ENCODE measurements at places on chromosomes 3 and 15.

DNA sequence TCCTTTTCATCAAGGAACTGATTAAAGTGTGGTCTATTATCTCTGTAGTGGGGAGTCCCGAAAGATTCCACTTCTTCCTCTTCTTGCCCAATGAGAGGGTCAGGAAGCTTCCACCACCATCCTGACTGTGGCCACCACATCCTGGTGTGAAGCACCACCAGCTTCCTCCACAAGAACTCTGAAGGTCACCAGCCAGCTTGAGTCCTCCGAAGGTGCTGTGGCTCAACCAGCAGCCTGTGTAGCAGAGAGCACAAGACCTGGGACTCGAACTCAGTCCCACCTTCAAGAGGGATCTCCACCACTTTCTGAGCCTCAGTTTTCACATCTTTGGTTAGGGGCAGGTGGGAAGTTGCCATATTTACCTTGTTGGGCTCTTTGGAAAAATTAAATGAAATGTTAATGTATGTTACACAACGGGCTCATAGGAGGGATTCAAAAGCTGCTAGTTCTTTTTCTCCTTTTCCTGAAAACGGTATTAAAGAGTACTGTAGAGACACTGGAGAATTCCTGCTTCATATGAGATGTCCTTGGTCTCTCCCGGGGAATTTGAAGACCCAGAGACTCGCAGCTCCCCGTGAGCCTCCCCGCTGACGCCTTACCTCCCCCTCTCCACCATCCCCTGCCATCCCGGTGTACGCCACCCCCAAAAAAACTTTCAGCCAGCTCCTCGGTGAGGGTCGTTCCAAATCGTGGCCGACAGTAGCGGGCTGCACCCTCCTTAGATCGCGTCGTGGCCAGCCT is 816 bp upstream of the ACAN start:
- DNase-seq: no peak

- no peak for DNase-seq
These were observed 19.3 kb downstream of the CPOX start for GRCh38 chr3:98574132-98574531.

- DNase-seq: no peak
These were observed 347.9 kb upstream of the STAC start for GRCh38 chr3:36032180-36033047.

DNA sequence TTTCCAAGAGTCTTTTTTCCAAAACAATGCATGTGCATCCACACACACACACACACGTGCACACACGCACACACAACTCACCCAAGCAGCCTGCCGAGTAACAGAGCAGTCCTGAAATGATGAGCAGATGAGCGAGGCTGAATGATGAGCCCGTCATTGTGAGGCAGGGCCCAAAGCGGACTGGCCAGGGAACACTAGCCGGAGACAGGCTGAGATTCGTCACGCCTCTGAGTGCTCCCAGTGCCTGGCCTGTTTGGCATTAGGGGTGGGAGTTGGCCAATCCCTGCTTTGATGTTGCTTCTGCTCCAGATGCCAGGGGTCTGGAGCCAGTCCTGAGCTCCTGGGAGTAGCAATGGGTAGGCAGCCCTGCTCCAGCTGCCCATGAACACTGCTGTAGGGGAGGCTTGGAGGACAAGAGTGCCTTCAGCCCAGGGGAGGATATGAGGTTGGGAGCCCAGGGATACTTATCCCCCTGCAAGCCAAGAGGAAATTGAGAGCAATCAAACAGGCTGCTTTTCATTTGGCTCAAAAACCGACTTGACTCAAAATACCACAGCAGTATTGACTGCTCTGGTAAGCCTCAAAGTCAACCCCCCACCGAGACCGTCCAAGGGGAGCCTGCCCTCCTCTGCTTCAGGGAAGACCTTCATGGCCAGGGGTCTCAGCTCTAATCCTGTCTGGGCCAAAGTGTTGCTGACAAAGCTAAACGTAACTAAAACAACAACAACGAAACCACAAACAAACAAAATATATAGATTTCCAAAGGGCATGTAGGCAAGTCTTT is 22.9 kb downstream of the COLQ start:
- no peak for DNase-seq

- DNase-seq: no peak
These were observed 72.2 kb upstream of the EPHB3 start for GRCh38 chr3:184489268-184489841.

DNA sequence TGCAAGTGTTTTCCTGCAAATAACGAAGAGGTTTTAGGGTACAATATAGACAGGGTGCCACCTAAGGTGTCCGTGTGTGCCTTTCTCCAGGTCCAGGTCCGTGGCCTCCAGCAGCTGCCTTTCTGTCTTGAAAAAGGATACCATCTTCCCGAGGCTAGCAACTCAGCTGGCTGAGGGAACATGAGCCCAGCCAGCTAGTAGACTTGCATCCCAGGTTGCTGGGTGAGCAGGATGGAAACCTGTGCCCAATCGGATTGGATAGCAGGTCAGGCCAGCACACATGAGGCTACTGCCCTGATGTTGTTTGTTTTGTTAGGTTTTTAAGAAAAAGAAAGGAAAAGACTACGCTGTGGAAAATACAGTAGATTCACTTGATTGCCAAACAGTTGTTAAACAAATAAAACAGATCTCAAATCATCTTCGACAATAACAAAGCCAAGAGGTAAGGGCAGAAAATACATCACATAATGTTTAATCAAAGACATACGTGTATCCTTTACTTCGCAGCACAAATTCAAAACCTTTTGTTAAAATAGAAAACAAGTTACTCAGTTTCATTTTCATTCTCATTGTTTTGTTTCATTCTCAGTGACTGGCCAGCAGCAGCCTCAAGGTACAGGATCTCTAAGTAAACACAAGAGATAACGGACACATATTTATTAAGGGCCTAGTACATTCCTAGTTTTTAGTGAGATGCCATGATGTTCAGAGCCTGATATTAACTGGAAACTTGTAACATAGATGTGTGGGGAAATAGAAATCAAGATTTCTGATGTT is 661.2 kb upstream of the NR2F2 start:
- no peak for DNase-seq

Data from activated effector memory CD4-positive, alpha-beta T cell treated with Interleukin-2 at 50 U/mL for 16 hours (primary cell).